ENCODE measurements at places on chromosomes 12 and 14.

- DNase-seq: peak; percentile 59
These were observed 1.1 kb downstream of the PHLDA1 start for GRCh38 chr12:76030341-76031080.

DNA sequence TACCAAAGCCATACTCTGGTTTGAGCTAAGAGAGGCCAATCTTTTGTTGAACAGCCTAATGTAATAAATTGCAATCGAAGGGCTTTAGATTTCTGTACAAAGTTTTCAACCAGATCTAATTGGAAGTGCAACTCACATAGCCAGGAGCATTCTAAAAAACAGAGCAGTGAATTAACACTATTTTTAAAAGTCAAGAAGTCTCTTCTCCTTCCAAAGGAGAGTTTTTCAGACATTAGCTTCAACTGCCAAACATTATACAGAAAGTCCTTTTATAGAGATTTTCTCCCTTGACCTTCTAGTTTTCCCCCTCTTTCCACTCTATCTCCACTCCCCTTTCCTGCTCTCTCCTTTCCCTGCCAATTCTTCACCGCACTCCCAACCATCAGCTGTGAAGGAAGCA is 259.6 kb downstream of the NOVA1 start:
- no peak for DNase-seq

DNA sequence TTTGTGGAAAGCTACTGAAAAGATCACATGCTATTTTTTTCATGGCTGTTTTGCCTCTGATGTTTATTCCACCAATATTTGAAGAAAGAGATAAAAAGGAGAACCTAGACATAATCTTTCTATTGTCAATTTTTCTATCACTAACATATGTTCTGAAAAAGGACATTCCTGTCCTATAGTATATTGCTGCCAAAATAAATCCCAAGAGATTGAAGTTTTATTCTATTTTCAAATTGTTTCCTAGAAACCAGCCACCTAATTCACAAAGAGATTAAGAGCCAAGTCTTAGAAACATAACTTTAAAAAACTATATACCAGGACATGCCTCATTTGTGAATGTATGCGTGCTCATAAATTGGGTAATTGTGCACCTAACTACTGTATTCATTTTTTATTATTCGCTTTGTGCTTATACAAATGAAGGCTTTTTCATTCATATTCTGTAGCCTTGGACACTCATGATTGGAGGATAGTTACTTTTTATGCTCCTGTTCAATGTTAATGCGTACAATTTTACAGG is 200.7 kb downstream of the FUT8 start:
- DNase-seq: no peak

DNA sequence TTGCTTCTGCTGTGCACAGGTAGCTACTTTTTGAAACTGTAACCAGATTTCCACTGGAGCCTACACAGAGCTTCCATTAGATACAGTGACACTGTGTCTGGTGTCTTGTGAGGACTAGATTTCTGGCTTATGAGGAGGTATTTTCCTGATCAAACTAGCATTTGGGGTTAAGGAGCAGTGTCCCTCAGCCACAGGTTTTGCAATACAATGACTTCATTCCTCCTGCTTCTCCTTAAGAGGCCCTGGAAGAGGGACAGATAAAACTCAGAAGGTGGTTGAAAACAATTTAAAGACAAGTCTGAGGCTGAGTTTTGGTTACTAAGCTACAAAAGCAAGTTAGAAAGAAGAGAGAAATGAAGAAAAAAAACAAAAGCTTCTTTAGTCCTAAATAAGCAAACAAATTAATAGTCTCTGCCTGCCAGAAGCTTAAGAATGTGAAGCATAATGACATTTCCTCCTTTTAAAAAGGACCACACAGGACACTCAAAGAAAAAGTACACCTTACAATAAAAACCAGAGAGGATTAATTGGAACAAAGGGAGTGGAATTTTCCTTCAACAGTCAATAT is 53.0 kb downstream of the PKP2 start:
- no peak for DNase-seq

DNA sequence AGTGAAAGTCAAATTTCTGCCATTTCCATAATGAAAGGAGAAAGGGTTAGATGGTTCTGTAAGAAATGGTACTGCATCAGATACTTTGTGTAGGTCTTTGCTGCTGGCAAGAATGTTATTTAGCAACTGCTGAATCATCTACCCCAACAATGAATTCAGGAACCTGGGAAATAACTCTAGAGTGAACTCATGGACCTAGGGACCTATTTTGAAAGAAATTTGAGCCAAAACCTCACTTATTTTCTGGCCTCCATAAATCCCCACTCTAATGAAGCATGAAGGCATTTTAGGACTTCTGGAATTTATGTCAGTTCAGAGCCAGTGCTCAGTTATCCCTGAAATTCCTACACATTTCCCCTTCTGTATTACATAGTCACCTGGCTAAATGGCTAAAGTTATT is 50.9 kb upstream of the CPNE8 start:
- DNase-seq: peak; percentile 40

- DNase-seq: peak; percentile 70
These were observed 1.4 kb downstream of the MAP3K9 start for GRCh38 chr14:70807898-70808415.

- peak; percentile 47 for DNase-seq
These were observed 715 bp upstream of the RAP1B start for GRCh38 chr12:68609998-68610369.

DNA sequence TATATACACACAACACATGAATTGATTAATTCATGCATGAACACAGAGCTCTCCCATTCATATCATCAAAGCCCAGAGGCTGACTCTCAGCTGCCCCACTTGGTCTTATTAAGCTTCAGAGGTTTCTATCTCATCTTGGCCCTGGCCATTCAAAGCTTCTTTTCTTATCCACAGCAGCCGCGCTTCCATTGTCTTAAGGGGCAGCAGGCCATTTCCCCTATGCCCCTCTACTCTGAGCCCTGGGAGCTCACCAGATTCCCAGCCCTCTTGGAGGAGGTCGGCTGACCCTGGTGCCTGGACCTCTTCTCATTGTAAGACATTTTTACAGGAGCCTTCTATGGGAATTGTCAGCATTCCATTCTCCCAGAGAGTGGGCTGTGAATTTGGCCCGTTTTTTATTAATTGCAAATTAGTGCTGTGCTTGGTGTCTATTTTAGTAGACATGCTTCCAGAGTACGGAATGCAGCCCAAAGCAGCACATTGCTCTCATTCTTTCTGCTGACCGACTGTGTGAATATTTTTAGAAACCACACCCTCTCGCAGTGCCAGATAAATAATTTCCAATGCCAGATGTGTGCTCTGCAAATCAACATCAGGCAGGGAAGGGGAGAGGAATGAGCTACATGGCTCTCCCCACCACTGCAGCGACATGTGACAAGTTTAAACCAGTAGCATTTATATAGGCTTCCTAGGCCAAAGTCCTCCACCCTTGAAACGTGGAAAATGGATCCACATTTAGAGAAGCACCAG is 58.5 kb downstream of the NUAK1 start:
- peak; percentile 28 for DNase-seq

DNA sequence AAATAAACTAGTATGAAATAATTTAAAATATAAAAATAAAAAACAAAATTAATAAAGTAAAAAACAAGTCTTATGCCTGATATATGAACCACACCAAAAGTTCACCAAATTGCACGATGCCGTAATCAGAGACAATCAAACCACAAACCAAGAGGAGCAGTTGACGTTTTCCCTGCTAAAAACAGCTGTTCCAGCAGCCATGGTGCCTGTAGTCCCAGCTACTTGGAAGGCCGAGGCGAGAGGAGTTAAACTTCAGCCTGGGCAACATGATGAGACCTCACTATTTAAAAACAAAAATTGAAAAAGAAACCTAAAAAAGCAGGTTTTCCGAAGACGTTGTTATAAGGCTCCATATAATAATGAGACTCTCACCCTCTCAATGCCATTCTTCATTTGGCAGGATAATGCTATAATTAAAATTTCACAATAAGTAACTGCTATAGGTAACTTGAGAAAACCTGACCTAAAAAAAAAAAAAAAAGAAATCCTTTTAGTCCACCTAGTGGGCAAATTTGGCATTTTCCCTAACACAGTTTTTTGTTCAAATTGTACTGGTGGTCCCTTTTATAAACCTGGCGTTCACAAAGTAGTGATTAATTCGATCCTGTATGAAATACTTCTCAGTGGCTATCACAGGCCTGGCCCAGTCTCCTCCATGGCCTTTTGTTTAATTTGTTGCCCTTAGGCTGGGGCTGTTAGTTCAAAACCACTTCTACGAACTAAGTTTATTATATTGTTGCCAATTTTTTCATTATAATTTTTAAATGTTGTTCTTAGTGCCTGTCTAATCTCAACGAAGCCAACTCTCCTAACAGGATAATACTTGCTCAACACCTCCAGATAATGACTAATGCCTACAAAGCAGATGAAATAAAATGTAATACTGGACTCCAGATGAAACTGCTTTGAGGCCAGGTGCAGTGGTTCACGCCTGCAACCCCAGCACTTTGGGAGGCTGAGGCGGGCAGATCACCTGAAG is 62.1 kb downstream of the TNFAIP2 start:
- DNase-seq: peak; percentile 30

GRCh38 chr12:39575498-39575875 is 44.1 kb downstream of the ABCD2 start:
- no peak for DNase-seq

- DNase-seq: peak; percentile 79
These were observed 32.3 kb downstream of the FRS2 start for GRCh38 chr12:69502345-69503081.

DNA sequence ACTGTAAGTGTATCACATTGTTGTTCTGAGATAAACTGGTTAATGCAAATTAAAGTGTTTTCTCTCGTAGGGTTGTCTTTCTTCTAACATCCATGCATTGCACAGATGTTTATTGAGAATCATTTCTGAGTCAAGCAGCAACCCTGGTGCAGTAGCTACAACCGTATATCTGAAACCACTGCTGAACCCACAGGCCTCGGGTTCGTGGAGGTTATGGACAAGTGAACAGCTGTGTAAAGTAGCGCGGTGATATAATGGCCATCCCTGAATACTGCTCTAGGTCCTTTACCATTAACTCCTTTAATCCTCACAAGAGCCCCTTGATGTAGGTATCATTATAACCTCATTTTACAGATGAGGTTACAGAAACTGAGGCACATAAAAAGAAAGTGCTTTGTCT is 486.1 kb upstream of the TMEM132C start:
- no peak for DNase-seq

GRCh38 chr14:69528930-69529329 is 44.4 kb downstream of the PLEKHD1 start:
- DNase-seq: no peak

DNA sequence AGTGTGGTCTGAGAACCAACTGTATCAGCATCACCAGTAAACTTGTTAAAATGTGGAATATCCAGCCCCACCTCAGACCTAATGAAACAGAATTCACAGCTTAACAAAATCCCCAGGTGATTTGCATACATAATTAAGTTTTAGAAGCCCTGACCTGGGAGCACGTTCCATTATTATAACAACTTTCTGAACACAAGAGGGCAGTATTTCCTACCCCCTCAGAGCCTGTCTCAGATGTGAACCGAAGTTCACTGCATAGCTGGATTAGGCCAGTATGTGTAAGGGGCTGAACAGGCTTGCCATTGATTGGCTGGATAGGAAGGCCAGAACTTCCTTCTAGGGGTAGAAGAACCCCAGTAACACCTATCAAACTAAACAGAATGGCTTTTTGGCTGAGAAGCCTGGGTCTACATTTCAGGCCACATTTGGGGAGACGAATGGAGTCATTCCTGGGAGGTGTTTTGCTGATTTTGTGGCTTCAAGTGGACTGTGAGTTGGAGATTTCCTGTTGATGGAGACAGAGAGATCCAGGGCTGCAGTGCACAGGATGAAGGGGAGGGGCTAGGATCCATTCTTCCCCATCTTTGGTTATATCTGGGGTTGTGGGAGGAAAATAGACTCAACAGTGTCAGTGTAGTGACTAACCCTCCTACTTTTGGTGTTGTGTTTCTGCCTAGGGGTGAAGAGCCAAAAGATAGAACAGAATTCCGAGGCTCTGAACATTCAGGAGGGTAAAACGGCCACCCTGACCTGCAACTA is 94.7 kb upstream of the OR4E1 start:
- DNase-seq: peak; percentile 68

- no peak for DNase-seq
These were observed 99.2 kb downstream of the SLC5A8 start for GRCh38 chr12:101110866-101111265.

GRCh38 chr12:39081910-39082309 is 176.5 kb upstream of the CPNE8 start:
- no peak for DNase-seq

DNA sequence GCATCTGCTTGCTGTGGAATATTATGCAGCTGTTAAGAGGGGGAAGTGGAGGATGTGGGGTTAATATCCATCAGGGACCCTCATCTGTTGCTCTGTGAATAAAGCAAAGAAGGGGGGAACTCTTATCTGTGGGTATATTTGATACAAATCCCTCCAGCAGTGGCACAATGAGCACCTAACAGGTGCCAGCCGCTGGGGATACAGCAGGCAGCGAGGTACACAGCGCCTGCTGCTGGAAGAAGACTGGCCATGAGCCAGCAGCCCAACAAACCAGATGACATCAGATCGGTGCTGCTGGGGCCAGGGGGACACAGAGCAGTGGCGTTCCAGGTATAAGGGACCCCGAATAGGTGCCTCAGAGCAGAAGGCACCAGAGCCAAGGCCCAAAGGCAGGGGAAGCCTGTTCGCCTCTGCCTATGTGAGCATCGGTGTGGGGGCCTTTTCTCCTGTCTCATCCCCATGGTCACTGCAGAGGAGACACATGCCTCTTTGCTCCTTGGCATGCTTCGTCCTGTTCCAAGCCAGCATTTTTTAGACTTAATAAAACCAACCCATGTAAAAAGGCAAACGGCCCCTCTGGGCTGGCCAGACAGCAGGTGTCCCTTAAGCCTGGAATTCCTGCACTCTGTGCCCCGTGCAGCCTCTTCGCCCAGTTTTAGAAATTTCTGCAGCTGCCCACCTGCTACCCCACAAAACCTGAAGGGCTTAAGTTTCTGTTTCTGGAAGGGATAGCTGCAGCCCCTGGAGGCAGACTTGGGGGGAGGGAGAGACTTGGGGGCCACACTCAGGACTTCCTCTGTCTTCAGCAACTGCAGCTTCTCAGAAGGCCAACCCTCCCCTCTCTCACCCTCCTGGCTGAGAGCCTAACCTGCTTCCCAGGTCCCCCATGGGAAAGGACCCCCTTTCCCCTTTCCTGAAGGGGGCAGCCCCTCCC is 1.6 kb upstream of the CKB start:
- DNase-seq: no peak

GRCh38 chr12:5488626-5488955 is 56.7 kb downstream of the NTF3 start:
- peak; percentile 30 for DNase-seq

GRCh38 chr12:114668151-114668885 is 15.7 kb downstream of the TBX3 start:
- peak; percentile 93 for DNase-seq
